ENCODE measurements at places on chromosomes 4 and X.

GRCh38 chrX:110056419-110056818 lies 53.5 kb downstream of the TMEM164 start:
- no peak for DNase-seq

GRCh38 chr4:100880011-100880410 lies 362.2 kb upstream of the EMCN start:
- DNase-seq: peak; percentile 28

DNA sequence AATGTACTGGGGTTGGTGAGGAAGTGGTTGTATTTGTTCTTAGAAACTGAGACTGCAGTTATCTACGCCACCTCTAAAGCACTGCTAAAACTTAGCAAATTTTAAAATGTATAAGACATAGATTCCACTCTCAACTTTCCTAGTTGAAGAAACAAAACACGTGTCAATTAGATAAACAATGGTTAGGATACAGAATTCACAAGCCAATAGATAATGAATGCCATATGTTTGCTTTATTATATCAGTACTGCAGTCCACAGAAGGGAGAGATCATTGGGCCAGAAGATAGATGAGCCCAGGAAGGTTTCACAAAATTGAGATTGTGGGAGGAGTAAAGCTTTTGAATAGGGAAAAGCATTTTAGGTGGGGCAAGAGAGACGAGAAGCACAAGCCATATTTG lies 14.3 kb downstream of the TMEM33 start:
- no peak for DNase-seq

- no peak for DNase-seq
These were observed 113.9 kb downstream of the PRDM5 start for GRCh38 chr4:120808475-120809141.

DNA sequence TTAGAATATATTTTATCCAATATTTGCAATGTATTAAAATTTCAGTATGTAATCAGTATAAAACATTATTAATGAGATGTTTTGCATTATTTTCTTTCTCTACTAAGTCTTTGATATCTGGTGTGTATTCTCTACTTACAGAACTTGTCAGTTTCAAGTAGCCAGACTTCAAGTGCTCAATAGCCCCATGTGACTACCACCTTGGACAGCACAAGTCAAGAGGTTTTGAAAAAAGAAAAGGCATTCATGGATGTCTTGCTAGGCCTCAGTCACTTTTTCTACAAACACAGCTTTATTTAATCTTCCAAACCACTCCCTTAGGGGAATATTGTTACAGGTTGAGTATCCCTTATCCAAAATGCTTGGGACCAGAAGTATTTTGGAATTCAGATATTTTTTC lies 189.4 kb downstream of the QDPR start:
- no peak for DNase-seq

GRCh38 chrX:138788771-138789170 lies 77.3 kb upstream of the FGF13 start:
- DNase-seq: no peak

DNA sequence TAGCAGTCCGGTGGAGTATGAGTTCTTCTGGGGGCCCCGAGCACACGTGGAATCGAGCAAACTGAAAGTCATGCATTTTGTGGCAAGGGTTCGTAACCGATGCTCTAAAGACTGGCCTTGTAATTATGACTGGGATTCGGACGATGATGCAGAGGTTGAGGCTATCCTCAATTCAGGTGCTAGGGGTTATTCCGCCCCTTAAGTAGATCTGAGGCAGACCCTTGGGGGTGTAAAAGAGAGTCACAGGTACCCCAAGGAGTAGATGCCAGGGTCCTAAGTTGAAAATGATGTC lies 852 bp downstream of the MAGEH1 start:
- DNase-seq: no peak

GRCh38 chrX:155880586-155881157 lies 473 bp upstream of the VAMP7 start:
- DNase-seq: no peak

DNA sequence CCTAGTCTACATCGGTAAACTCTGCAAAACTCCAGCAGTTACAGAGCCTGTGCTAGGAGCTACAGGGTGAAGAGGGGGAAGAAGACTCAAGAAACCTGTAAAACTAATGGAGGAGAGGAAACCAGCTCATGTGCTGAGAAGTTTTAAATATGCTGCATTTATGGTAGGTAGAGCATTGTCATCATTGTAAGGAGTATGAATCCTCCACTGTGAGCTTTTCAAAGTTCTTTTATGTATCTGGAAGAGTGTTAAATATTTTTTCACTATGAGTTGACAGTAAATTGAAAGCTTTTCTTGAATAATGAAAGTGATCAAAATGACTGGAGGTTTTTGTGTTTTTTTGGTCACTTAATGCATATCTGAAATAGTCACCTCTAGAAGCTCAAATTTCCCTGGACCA lies 46.2 kb downstream of the SEPTIN11 start:
- no peak for DNase-seq

DNA sequence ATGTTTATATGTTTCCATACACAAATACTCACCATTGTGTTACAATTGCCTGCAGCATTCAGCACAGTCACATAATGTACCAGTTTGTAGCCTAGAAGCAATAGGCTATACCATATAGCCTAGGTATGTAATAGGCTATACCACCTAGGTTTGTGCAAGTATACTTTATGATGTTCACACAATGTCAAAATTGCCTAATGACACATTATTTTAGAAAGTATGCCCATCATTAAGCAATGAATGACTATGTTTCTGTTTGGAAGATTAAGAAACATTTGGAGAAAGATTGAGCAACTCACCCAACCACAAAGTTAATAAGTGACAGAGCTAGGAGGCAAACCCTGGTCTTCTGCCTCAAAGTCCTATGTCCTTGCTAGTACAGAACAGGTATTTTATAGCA lies 96.8 kb upstream of the GRIA3 start:
- no peak for DNase-seq

DNA sequence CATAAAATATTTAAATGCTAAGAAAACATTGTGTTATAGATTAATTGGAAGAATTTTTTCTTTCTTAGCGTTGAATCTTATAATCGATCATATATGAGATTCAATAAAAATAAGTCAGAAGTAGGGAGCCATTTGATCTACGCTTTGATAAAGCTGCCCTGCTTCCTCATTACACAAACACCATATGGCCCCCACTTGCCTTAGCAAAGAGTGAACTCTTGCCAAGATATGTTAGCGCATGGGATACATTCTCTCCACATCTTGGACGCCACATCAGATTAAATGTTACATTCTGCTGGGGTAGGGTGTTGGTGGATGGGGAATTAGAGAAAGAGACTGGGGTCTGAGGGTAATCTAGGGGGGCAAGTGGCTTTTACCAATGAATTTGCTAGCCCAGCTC lies 207.7 kb upstream of the MID1 start:
- DNase-seq: no peak

DNA sequence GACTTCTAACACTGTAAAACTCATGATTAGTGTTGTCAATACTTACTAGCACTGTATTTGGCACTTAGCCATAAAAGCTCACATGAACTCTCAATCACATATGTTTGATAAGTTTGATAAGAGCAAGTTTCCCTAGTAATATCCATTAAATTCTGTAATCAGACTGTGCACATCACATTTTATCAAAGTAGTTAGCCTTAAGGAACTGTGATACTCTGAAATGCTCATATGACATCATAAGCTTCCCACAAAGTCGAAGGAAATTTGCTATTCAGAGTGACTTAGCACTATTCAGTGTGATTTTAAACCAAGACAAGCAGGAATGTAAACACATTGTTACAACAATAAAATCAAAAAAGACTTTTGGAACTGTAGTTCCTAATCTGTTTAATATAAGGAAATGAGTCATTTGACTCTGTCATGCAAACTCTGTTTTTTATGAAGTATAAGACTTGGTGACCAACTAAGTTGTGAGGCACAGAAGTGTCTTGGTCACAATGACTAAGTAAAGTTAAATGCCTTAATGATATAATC lies 6.7 kb downstream of the SLC7A11 start:
- DNase-seq: no peak

- no peak for DNase-seq
These were observed 4.7 kb downstream of the SRPX2 start for GRCh38 chrX:100648458-100649417.

DNA sequence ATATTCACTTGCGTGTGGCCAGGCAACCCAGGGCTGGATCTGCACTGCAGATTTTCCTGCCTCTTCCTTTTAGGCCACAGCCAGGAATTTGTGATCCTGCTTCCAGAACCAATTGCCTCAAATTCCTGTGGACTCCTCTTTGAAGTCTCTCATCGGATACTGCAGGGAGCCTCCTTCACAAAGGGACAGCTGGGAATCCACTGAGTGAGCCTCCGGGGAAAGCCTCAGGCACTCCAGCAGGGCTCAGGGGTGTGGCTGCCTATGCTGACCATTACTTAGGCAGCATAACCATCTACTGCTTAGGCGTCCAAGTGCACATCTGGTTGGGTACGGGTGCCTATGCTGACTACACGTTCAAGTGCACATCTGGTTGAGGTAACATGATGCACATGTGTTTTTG lies 321.5 kb downstream of the NLGN4X start:
- DNase-seq: no peak

- no peak for DNase-seq
These were observed 14.6 kb upstream of the HNRNPD start for GRCh38 chr4:82388405-82388804.

- DNase-seq: no peak
These were observed 74.9 kb upstream of the CBR4 start for GRCh38 chr4:169084954-169085353.

DNA sequence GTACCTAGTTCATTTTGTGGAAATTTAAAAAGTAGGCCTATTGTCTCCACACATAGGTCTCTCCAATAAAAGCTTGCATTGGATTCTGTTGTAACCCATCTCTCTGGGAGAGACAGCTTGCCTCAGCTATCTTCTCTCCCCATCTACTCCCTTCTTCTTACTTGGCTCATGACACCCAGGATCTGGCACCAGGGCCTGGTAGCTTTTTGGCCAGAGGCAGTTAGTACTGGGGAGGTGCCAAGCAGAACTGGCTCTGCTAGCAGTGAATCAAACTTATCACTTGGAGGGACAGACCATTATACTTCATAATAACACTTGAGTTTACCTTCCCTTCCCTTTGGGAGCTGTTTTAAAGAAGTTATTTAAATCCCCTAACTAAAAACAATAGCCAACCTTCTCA lies 31.8 kb downstream of the PLAC1 start:
- DNase-seq: no peak

DNA sequence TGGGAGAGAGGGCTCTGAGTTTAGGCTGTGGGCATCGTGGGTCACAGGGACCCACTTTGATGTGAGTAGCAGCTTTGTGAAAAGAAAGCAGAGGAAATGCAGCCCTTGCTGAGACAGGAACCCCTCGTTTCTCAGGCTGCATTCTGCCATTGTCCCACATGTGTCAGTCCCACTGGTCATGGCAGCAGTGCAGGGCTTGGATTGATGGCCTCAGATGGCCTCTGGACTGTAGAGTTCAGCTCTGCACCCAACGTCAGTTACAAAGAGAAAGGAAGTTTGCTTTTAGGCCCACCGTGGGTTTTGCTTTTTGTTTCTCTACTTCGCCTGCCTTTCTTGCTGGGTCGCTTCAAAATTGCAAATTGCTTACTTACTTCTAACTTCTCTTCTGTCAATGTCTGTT lies 248.3 kb upstream of the KLF3 start:
- no peak for DNase-seq
